B cell (primary cell): ENCODE measurements at places on chromosomes 5 and 9. TPM values are rescaled to one million over a fixed set of nuclear protein-coding genes. Genes with fewer than 3 reads are reported as not detected.

DNA sequence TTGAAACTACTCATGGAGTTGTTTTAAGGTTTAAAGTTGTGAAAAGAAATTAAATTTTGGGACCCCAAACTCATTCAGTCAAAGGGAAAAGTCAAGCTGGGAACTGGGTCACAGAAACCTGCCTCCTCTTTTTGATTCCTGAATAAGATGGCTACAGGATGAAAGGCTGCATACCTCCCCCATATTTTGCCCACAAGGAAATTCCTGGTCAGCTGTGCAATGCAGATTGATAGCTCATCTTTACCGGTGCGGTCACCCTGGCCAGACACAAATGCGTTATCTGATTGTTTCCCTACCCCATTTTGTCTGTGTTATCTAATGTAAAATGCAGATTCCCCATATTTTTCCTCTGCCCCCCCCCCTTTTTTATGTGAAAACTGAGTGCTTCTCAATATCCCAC, 1.3 kb downstream of the HAVCR2 start:
- no peak for DNase-seq

DNA sequence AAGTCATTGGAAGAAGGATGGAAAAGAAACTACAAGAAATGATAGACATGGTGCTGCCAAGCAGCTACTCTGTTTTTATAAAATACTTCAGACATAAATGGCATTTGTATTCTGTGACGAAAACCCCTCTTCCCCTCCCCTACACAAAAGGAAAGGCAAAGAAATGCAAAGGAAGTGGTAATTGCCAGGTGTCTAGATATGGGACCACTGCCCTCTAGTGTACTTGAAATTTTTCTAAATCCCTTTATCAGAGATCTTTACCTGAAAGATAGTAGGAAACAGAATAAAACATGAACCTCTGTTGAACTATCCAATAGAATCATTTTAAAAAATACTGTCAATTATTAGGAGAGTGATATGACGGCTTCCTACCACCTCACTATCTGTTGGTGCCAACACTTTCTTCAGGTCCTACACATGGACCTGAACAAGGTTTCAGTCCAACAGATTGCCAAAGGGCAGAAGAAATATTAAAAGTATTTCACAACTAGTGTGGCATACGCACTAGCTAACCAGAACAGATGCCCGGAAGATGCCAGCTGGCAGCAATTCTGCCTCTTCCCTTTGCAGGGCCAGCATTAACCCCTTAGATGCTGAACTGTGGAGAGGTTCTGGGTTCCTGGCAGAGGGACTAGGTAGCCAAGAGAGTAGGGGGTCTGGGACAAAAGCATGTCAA, 104.1 kb downstream of the TSSK1B start:
- peak; percentile 43 for DNase-seq

DNA sequence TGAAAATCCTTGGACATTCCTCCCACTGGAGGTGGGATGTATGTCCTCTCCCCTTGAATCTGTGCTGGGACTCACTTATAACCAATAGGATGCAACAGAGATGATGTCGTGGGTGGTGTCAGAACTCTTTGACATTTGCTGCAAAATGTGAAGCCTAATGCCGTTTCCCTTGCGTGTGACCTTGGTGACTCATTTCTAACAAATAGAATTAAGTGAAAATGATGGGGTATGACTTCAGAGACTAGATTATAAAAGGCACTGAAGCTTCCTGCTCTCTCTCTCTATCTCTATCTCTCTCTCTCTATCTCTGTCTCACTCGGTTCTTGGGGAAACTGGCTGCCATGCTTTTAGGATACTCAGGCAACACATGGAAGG, 126.1 kb upstream of the STC2 start:
- no peak for DNase-seq

DNA sequence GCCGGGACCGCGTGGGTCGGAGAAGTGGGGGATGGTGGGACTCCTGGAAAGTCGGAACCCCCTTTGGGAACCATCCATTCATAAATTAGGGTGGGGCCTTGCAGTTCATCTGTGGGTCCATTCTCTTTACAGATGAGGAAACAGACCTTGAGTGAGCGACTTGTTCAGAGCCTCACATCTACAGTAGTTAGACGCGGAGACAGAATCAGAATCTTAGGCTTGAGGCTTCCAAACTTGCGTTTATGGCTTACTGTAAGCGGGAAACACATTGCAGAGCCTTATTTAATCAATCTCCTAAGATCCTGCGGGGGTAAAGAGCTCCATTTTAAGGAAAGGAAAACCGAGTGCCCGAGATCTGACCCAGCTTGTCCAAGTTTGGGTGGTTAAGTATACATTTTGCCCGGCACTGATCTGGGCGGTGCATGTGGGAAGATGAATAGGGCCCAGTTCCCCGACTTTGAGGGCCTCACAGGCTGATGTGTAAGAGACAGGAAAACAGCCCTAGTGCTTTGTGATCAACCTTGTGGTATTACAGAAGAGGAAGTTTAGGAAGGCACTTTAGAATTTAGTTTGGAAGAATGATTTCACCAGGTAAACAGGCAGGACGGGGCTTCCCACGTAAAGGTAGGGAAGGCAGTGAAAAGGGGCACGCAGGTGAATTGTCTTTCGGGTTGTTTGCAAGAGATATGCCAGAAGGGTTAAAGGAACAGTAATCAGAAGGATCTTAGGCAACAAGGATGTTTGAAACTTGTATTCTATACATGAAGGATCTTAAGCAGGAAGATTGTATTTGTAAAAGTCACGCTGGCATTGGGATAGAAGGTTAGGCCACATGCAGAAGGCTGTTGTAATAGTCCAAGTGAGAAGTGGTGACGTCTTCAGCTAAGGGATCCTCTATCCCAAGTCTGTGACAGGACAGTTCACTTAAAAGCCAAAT, 744 bp downstream of the TARS1 start:
- peak; percentile 50 for DNase-seq

GRCh38 chr5:82918311-82919031, 158.7 kb downstream of the TMEM167A start:
- DNase-seq, result no peak

- DNase-seq, result no peak
Measured at GRCh38 chr5:92543201-92543600, 1037.8 kb downstream of the NR2F1-AS1 start.

DNA sequence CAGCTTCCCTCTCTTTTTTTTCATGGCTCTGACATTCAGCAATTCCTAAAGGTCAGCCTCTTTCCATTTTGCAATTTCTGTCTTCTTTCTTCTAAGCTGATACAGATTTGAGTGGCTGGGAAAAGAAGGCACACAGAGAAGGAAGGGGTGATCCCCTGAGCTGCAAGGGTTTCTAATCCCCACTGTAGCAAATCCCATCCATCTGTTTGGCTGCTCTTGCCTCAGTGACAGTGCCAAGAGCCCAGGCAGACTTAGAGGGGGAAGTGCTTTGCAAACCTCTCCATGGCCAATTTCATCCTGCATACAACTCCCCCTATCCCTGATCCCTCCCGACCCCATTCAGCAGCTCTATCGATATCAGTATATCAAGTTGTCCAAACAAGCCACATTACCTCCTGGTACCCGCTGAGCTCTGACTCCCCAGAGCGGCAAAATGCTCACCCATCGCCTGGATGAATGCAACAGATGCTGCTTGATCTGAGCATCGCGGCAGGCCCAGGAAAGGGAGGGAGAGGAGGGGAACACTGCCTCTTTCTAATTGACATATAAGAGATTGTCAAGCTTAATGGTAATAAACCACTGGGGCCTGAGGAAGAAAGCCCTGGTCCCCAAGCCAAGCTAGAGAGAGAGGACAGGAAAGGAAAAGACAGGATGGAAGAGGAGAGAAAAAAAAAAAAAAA, 268.9 kb downstream of the ASTN2 start:
- DNase-seq, result no peak

- DNase-seq, result no peak
Measured at GRCh38 chr9:115378758-115379157, 260.8 kb upstream of the TNC start.

DNA sequence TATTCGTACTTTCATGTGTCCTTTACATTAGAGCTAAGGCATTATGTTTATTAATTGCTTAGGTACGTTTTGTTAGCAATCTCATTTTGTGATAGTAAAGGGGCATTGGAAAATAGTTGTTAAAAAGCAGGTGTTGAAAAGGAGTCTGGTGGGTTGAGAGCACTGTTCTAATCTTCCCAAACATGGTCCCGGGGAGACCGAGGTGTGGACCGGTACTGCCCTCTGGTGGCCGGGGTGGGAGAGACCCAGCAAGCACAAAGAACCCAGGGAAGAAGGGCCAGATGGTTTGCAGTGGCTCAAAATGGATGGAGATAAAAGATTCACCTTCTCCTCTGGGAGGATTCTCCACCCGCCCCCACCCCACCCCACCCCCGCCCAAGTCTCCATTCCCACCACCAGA, 26.1 kb downstream of the IDNK start:
- peak; percentile 72 for DNase-seq

- no peak for DNase-seq
Measured at GRCh38 chr5:151733358-151734063, 24.9 kb downstream of the ATOX1 start.

DNA sequence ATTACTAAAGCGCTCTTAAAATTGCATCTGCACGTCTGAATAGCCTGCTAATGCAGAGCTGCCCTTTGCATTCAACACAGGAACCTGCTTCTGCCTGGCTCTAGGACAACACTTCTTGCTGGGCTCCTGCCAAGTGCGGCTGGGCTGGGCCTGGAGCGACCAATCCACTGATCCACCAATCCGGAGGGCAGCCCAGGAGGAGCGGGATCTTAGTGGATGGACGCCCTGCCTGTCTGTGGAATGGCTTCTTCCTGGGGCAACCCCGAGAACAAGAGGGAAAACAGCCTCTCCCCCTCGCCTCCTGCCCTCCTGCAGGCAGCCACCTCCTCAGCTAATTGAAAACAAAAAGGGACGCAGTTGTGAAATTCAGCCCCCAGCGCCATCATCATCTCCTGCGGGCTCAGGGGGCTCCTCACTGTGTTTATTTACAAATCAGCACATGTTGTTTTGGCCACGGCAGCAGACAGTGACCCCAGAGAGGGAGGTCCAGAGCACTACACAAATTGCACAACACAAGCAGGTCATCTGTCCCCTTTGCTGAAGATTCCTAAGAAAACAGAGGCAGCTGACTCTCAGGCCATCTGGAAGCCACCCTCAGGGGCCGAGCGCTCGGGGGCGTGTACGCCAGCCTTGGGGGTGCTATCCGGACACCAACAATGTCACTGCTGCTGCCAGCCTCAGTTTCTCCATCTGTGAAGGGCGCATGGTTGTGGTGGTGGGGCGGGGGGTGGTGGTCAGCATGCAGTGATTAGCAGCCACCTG, 57.3 kb downstream of the GADD45G start:
- DNase-seq, result no peak

DNA sequence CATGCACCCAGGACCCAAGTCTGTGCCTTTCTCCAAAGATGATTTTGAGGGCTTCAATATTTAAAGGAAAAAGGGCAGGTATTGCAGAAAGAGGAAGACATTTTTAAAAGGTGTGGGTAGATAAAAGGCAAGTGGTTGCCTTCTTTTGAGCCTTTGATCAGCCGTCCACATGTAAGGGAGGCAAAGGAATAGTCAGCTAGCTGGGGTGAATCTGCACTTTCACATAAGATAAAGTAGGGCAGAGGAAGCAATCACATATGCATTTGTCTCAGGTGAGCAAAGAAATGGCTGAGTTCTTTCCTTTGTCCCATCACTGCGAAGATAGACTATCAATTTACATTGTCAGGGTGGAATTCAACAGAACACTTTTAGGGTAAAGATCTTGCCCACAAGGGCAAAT, 19.9 kb downstream of the MGAT1 start:
- DNase-seq, result no peak

GRCh38 chr5:150389531-150390266, 23.0 kb downstream of the CD74 start:
- DNase-seq, result peak; percentile 63

- no peak for DNase-seq
Measured at GRCh38 chr9:79043916-79044315, 527.8 kb upstream of the TLE4 start.

DNA sequence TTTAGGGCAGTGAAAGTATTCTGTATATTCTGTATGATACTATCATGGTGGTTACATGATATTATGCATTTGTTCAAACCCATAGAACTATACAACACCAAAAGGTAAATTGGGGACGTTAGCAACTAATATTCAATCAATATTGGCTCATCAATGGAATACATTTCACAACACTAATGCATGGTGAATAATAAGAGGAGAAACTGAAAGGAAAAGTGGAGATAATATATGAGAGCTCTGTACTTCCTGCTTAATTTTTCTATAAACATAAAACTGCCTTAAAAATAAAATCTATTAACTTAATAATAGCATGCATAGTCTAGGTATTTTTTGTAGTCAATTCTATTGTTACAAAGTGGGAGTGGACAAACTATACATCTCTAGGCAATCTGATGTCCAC, 66.3 kb downstream of the TRIM32 start:
- DNase-seq, result no peak

DNA sequence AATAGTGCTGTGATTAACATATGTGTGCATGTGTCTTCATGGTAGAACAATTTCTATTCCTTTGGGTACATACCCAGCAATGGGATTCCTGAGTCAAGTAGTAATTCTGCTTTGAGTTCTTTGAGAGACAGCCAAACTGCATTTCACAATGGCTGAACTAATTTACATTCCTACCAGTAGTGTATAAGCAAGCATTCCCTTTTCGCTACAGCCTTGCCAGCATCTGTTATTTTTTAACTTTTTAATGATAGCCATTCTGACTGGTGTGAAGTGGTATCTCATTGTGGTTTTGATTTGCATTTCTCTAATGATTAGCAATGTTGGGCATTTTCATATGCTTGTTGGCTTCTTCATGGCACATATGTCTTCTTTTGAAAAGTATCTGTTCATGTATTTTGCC, 308.5 kb downstream of the ARRDC3 start:
- no peak for DNase-seq

DNA sequence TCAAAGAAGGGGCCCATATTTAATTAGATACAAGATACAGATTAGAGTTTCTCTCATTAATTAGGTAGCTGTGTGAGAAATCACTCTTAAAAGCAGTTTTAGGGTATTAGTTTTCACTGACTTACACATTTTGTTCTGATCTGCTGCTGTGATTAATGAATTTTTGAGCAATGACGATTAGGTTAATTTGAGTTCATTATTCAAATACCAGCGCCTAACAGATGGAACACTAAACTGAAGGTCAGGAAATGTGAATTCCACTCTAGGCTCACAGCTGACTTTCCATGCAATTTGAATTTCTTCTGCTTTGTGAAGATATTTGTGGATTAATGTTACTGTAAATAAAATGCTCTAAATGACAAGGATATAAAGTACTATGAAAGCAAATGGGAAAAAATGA, 380.6 kb downstream of the ADGRV1 start:
- no peak for DNase-seq

The IFNK gene
- not detected in 2 replicates for total RNA-seq

The LAMC3 gene
- total RNA-seq, result 0.25 and 0.29 TPM in 2 replicates

The LRRC19 gene
- total RNA-seq, result not detected in 2 replicates

The IL13 gene
- total RNA-seq, result 0.42 TPM in 1 of 2 replicates, not detected in the other

The PCDHB3 gene
- not detected in 2 replicates for total RNA-seq

The CCDC192 gene
- not detected in 2 replicates for total RNA-seq

The MEIKIN gene
- 0.75 TPM in 1 of 2 replicates, not detected in the other for total RNA-seq

The LRRC70 gene
- 2.2 and 2.3 TPM in 2 replicates for total RNA-seq

The ZBTB26 gene
- 16.4 and 17.2 TPM in 2 replicates for total RNA-seq

The PKN3 gene
- 3.7 and 4.2 TPM in 2 replicates for total RNA-seq
